ENCODE measurements at places on chromosomes 4 and X. TPM values are rescaled to one million over a fixed set of nuclear protein-coding genes. Genes with fewer than 3 reads are reported as not detected.

Gene TMEM144
- 17.9 TPM for total RNA-seq

Gene PTPN13
- 14.8 TPM for total RNA-seq

Gene HSFX1
- total RNA-seq = 0.37 TPM

Gene HEPH
- total RNA-seq = 27.9 TPM

Gene CHST7
- 1.5 TPM for total RNA-seq

Gene SYTL5
- total RNA-seq = 8.8 TPM

Gene KCNE5
- 0.20 TPM for total RNA-seq

Gene FAAH2
- total RNA-seq = 7.8 TPM

Gene PDGFC
- total RNA-seq = 12.3 TPM

Gene REELD1
- total RNA-seq = not detected

Gene SPANXB1
- total RNA-seq = not detected

Gene TCEAL9
- total RNA-seq = 44.9 TPM

Gene CHRDL1
- not detected for total RNA-seq

Gene HGFAC
- total RNA-seq = 0.48 TPM

Gene PGRMC2
- total RNA-seq = 73.1 TPM

Gene CENPE
- 36.9 TPM for total RNA-seq

Gene TSPAN7
- total RNA-seq = 0.91 TPM

Gene HAND2
- not detected for total RNA-seq

Gene TSPAN5
- 26.1 TPM for total RNA-seq

Gene EPGN
- not detected for total RNA-seq

Gene NWD2
- not detected for total RNA-seq

Gene GPR143
- 4.6 TPM for total RNA-seq

Gene CCSER1
- total RNA-seq = 3.6 TPM

Gene FAM149A
- 5.1 TPM for total RNA-seq

Gene CLGN
- 5.5 TPM for total RNA-seq

Gene SMC1A
- 102 TPM for total RNA-seq

Gene SLC25A43
- 13.4 TPM for total RNA-seq

Gene TMPRSS11D
- not detected for total RNA-seq

Gene CD38
- total RNA-seq = not detected

Gene CENPC
- 19.5 TPM for total RNA-seq

Gene CENPI
- 21.1 TPM for total RNA-seq

Gene SYNPO2
- 0.16 TPM for total RNA-seq

Gene BRS3
- total RNA-seq = not detected

Gene MAGEB17
- not detected for total RNA-seq

Gene FTSJ1
- total RNA-seq = 41.1 TPM

Gene VSIG1
- total RNA-seq = not detected

Gene HELT
- not detected for total RNA-seq

Gene SPRY1
- 23.2 TPM for total RNA-seq

Gene PLP1
- 3.6 TPM for total RNA-seq

Gene HNRNPD
- 405 TPM for total RNA-seq

Gene CXCL1
- total RNA-seq = not detected

Gene GAGE12J
- total RNA-seq = not detected

Gene ARR3
- total RNA-seq = not detected

Gene ENPEP
- 4.7 TPM for total RNA-seq

Gene ARHGAP24
- total RNA-seq = 2.5 TPM

Gene MAGEA10
- total RNA-seq = not detected

Gene PHEX
- total RNA-seq = 0.67 TPM

Gene FRMPD3
- total RNA-seq = not detected

Gene FAM236A
- total RNA-seq = not detected

Gene ZNF157
- not detected for total RNA-seq

Gene GYPB
- total RNA-seq = not detected

Gene ZNF711
- 12.7 TPM for total RNA-seq

Gene SHROOM2
- 12.7 TPM for total RNA-seq

Gene DKK2
- not detected for total RNA-seq

Gene COL4A6
- total RNA-seq = 15.9 TPM

Gene SSX4
- total RNA-seq = not detected

Gene RAB40AL
- 0.95 TPM for total RNA-seq

Gene PAGE2
- not detected for total RNA-seq

Gene CDS1
- total RNA-seq = 18.1 TPM

Gene FSTL5
- total RNA-seq = 1.6 TPM
